ENCODE measurements at places on chromosomes 12 and 14.

DNA sequence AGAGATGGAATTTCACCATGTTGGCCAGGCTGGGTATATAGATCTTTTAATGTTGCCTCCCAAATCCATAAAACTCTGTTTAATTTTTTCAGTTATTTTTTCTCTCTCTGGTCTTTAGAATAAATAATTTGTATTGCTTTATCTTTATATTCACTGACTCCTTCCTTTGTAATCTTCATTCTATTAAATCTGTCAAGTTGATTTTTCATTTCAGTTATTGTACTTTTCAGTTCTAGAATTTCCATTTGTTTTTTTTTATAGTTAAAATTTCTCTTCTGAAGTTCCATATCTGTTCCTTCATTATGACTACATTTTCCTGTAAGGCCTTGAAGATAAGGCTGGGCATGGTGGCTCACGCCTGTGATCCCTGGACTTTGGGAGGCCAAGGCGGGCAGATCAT is 13.6 kb upstream of the SPPL3 start:
- DNase-seq: no peak

- DNase-seq: no peak
Measured at GRCh38 chr12:1157046-1157445, 166.0 kb downstream of the ERC1 start.

DNA sequence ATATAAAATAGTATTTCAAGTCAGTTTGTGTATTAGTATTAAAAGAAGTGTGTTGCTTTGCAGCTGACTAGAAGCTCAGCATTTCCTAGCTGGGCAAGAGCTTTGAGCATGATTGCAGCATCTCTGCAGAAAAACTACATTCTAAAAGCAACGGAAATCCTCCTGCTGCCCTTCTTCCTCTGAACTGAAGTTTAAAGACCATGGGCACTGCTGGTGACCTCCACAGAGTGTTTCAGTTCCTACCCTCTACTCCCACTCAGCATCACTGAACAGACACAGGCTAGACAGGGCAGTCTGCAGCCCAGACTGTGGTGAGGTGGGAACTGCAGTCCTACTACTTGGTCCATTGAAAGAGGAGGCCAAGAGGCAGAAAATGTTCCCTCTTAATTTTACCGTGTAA is 59.0 kb downstream of the FAR2 start:
- no peak for DNase-seq

- DNase-seq: no peak
Measured at GRCh38 chr12:87086118-87086891, 830.1 kb upstream of the MGAT4C start.

GRCh38 chr12:76270657-76271358 is 77.4 kb downstream of the BBS10 start:
- DNase-seq: no peak

DNA sequence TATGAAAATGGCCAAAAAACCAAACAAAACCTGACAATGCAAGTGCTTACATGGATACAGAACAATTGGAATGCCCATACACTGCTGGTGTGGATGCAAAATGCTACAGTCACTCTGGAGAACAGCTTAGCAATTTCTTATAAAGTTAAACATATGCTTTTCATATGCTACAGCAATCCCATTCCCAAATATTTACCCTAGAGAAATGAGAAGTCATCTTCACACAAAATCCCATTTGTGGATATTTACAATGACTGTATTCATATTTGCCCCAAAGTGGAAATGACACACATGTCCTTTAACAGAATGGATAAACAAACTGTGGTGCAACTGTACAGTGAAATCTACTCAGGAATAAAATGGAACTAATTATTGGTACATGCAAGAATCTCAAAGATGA is 20.4 kb downstream of the SAV1 start:
- no peak for DNase-seq

DNA sequence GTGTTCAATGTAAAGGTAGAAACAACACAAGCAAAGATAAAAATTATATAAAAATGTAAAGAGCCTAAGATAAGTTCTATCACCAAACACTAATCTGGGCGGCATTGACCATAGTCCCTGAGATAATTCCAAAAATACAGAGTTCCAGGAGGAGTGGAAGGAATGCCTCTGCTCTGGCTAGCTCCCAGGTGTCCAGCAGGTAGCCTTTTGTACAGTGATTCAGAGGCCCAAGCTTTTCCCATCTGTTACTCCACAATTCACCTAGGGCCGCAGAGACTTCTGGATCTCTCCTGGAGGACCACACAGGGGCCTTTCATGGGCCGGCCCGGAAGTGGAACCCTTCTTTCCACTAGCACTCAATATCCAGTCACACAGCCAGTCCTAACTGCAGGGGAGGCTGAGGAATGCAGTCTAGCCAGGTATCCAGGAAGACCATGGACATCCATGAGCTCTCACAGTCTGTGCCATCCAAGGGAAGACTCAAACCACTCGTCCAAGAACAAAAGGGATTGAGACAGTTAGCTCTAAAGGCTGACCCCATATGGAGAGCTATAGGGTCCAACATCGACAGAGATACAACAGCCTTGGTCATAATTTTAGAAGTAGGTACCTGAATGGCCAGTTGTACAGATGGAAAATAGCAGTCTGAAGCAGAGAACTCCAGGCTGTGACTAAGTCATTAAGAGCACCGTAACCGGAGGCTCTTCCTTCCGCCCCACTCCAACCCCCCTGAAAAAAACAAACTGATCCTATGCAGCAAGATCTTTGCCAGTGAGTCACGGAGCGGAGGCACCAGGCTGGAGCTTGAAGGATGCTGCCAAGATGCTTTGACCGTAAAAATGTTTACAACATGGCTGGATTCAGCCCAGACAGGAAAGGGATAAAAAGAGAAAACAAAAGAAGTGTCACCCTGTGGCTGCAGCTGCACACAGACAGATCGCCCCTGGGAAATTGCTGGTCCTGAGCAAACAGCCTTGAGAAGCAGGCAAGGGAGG is 204.8 kb downstream of the NUAK1 start:
- no peak for DNase-seq

- DNase-seq: no peak
Measured at GRCh38 chr12:56205445-56205844, 16.2 kb upstream of the SMARCC2 start.

DNA sequence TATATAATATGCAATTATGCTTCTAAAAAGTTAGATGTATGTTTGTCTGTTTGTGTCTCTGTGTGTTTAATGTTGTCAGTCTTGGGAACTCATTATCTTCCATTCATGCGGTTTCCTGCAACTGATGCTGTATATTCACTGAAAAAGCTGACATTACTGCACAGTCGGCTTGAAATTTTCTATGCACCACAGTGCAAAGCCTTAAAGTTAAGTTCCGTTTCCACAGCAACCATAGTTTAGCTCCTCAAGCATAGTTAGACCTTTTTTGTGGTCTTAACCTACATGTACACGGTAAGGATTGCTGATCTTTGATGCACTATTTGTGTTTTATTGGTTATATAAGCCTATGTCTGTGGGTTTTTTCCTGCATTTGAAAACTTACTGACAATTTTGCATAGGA is 309.4 kb downstream of the KCNC2 start:
- DNase-seq: no peak

GRCh38 chr12:46373301-46374296 is 1.0 kb upstream of the SLC38A2 start:
- DNase-seq: peak; percentile 25

- no peak for DNase-seq
Measured at GRCh38 chr12:3252450-3252891, 175.3 kb downstream of the TSPAN9 start.

- DNase-seq: no peak
Measured at GRCh38 chr14:99517643-99518381, 36.6 kb downstream of the CCNK start.

DNA sequence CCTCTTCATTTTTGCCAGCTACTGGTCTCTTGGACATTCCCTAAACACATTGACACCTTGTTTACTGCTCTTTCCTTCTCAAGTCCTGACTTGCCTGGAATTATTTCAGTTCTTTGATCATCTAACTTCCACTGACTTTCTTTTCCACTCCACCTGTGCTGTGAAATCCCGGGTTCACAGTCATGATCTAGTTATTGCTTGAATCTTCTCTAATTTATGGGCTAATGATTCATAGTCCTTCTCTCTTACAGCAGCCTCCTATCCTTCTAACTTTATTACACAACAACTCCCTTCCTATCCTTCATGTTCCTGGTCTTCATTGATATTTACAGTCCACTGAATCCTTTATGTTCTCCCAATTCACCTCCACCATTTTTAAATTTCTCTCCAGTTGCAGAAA is 260.1 kb downstream of the C12orf75 start:
- no peak for DNase-seq

DNA sequence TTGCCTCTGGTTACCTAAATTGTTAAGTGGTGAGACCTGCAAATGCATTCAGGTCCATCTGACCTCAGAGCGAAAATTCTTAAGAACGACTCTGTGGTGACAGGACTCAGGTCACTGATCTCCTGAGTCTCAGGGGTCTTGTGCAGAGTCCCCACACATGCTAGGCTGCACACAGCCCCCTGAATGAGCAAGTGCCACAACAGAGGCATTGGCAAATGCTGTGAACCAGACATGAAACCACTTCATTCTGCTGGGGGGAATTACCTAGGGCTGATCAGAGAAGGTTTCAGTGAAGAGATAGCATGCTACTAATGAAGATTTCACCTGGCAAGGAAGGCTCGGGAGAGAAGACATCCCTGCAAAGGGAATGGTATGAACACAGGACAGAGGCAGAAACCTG is 281.6 kb downstream of the ITPR2 start:
- no peak for DNase-seq

DNA sequence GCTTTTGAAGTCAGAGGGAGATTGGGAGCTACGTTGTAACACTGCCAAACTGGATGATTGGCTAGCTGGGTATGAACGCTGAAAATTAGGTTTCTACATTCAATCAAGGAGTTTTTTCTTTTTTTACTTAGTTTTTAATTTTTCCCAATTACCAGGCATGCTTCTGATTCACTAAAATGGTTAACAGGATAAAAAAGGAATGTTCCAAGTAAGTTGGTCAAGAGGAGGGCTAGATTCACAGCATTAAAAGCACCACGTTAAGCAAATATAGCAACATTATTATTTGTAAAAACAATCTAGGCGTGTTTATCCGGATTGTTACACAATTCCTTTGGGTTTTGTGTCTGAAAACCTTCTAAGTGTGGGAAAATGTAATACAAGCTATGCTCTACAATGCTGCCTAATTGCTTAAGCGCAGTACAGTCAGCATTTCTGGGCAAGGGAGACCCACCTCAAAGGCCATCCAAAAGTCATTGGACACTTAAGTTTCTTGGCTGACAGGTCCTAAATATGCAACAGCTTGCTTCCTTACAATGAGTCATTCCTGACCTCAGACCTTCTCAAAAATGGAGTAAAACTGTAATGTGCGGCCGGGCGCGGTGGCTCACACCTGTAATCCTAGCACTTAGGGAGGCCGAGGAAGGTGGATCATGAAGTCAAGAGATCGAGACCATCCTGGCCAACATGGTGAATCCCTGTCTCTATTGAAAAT is 1.2 kb downstream of the RPLP0 start:
- no peak for DNase-seq

- no peak for DNase-seq
Measured at GRCh38 chr12:51262758-51263177, 7.4 kb downstream of the SMAGP start.

DNA sequence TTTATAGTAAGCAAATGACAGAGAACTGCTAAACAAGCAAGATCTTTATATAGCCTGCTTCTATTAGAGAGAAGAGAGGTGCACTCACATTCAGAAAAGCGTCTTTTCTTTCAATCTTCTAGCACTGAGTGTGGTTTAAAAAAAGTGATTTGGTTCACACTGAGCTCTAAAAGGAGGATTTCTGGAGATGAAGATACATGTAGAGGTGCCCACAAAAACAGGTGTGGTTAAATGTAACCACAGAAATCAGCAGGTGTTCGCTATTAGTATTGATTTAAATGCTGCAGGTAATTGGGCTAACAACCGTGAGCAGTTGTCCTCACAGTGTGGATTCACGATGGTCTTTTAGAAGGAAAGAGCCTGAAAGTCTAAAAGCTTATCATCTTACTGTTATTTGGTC is 10.7 kb downstream of the PKP2 start:
- no peak for DNase-seq

DNA sequence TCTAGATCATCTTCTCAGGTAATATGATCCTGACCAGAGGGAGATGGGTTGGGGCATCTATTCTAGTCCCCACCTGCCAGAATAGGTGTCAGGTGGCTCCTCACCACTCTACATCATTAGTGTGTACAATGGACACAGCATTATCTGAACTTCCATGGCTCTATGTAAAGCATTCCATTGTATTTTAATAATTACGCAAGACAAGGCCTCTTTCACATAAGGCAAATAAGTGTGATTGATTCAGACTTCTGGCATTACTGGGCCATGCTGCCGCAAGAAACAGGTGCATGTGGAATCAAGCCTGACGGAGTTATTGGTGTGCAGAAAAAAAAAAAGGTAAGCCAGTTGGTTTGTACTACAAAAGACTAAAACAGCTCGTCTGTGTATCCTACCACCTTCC is 3.1 kb upstream of the DDHD1 start:
- DNase-seq: no peak

GRCh38 chr12:26810330-26810729 is 22.7 kb downstream of the ITPR2 start:
- no peak for DNase-seq

DNA sequence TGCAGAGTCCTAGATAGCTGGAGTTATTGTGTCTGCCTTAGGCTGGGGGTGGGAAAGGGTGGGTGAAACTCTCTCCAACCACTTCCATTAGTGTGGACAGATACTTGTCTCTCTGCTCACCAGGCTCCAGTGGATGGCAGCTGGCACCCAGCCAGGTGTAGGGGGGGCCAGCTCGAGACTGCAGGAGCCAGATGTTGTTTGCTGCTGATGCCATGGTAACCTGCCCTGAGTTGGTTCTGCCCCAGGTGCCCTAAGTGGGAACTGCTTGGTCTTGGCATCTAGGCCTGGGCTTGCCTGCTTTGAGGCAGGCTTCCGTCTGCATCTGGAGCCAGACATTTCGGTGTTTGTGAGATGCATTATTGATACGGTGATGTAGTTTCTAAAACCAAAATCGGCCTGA is 82.2 kb downstream of the ADCK1 start:
- no peak for DNase-seq

DNA sequence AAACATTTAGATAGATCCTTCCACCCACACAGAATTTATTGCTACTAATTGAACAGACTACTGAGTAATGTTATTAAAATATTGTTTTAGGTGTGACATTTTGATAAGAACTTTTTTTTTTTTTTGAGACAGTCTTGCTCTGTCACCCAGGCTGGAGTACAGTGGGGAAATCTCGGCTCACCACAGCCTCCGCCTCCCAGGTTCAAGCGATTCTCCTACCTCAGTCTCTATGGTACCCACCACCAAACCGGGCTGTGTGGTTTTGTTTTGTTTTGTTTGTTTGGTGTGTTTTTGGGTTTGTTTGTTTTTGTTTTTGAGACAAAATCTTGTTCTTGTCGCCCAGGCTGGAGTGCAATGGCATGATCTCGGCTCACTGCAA is 40.9 kb downstream of the COX16 start:
- no peak for DNase-seq

GRCh38 chr12:92973614-92974013 is 44.5 kb upstream of the EEA1 start:
- no peak for DNase-seq

- peak; percentile 39 for DNase-seq
Measured at GRCh38 chr12:50055831-50056638, 1.4 kb upstream of the ASIC1 start.

GRCh38 chr14:105241641-105242040 is 6.7 kb upstream of the BTBD6 start:
- no peak for DNase-seq

All from T-helper 17 cell (primary cell).